ENCODE measurements at places on chromosomes 11 and 22. TPM values are rescaled to one million over a fixed set of nuclear protein-coding genes. Genes with fewer than 3 reads are reported as not detected.
A peak's percentile ranks its signal among the peaks of the same experiment; 100 is the strongest.

- DNase-seq = peak; percentile 90
Observed at GRCh38 chr11:65859095-65859811, 980 bp upstream of the MUS81 start.

BMAL1 gene
- 21.9 TPM for total RNA-seq

JHY gene
- 2.2 TPM for total RNA-seq

OR51B5 gene
- total RNA-seq = not detected

DNA sequence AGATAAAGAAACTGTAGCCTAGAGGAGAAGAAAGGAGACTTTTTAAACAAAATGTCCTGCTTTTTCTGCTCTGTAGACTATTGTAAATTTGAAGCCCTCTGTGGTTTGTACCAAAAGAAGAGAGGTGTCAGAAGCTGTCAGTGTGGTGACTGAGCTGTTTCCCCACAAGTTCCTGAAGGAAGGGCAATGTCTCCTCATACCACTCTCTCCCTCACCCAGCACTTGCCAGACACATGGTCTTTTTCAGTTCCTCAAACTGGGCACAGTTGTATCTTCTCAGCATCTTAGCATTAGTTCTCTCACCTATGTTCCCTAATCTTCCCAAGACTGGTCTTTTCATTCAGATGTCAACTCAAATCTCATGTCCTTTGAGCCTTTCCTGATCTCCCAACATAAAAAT, 4.3 kb downstream of the BCO2 start:
- DNase-seq = no peak

DNA sequence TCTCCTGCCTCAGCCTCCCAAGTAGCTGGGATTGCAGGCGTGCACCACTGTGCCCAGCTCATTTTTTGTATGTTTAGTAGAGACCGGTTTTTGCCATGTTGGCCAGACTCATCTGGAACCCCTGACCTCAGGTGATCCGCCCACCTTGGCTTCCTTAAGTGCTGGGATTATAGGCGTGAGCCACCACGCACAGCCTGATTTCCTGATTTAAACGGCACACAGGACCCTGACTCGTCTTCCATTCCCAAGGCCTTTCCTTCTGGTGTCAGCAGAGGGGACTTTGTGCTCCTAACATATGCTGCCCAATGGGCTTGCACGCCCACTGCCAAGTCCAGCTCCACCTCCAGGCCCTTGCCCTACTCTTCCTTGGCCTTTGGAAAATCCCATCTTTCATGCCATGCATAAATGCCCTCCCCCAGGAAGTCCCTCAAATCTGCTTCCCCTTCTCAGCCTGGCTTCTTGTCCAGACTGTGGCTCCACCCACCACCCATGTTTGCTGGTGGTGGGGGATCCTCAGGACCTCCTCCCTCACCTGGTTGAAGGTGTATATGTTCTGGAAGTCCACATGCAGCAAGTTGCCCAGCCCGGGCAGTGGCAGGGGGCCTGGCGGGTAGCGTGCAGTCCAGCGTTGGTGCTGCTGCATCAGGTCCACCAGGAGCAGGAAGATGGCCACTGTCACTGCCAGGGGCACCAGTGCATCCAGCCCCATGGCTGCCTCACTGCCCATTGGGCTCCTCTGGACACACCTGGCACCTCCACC, 23.9 kb upstream of the CYP2D6 start:
- DNase-seq = no peak

DNA sequence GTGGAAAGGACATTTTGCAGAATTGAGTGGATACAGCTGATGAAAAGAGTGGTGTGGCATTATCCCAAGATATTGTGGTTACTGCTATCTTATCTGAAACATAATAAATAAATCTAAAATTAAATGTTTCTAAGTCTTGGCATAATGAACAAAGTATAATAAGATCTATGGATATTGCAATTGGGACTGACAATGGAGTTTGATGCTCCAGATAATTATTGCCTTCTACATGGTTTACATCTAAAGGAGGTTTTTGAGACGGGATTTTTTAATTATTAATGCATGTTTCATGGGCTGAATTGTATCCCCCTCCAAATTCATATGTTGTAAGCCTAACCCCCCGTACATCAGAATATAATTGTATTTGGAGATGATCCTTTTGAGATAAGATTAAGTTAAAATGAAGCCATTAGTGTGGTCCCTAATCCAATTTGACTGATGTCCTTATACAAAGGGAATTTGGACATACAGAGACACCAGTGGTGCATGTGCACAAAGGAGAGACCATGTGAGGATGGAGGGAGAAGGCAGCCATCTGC, 198.5 kb downstream of the MSANTD4 start:
- no peak for DNase-seq

DNA sequence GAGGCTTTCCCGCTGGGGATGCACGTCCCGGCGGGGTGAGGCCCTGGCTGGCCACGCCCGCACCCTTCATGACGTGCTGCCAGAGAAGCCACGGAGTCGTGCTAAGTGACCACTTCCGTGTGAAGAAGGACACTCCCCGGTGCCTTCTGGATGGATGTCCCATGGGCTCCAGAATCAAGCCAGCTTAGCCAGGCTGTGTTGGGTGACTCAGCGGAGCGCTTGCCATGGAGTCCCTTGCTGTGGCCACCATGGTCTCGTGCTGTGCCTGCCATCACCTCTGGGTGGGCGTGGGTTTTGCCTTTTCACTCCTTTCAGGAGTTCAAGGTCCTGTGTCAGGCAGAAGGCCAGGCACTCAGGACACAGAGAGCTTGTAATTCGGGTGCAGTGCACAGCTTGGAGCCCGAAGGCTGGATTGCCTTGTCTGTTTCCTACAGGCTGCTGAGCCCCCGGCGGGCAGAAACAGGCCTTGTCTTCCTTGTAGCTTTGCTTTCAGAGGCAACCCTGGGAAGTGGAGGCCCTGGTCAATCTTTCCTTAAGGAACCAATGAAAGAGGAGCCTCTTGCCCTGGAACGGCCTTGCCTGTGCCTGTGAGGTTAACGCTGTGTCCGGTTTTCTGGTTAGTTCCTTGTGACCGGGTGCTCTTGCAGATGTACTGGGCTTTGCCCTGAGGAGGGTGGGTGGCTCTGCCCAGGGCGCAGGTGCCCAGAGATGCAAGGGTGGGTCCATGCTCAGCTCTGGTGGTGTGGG, 268.6 kb downstream of the TBC1D22A start:
- DNase-seq = no peak

CASP5 gene
- not detected for total RNA-seq

- DNase-seq = no peak
Observed at GRCh38 chr11:10021563-10021962, 272.5 kb downstream of the SBF2 start.

GRCh38 chr11:27234043-27234668, 128.9 kb downstream of the CCDC34 start:
- DNase-seq = peak; percentile 23

SCARF2 gene
- total RNA-seq = 0.12 TPM

- no peak for DNase-seq
Observed at GRCh38 chr11:118565051-118565450, 680 bp downstream of the IFT46 start.

MMP27 gene
- total RNA-seq = not detected

TBX1 gene
- not detected for total RNA-seq

MPPED2 gene
- total RNA-seq = 0.37 TPM

- DNase-seq = no peak
Observed at GRCh38 chr11:44338026-44338425, 28.1 kb upstream of the ALX4 start.

DNA sequence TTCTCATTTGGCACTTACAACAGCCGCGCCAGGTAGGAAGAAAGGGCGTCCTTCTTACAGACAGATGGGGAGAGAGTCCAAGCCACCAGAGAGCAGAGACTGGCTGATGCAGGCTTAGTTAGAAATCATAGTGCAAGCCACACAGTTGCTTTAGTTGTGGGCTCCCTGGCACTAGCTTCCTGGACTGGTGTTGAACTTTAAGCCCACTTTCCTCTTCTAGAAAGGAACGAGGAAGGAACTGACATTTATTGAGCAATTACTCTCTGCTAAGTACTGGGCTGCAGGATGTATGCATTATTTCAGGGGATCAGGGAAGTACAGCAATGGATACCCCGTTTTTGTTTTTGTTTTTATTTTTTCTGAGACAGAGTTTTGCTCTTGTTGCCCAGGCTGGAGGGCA, 3.0 kb downstream of the BACE1 start:
- no peak for DNase-seq

GRCh38 chr11:65434667-65435410, 12.2 kb downstream of the NEAT1 start:
- no peak for DNase-seq

LYVE1 gene
- total RNA-seq = not detected

RIC3 gene
- 44.3 TPM for total RNA-seq

DNA sequence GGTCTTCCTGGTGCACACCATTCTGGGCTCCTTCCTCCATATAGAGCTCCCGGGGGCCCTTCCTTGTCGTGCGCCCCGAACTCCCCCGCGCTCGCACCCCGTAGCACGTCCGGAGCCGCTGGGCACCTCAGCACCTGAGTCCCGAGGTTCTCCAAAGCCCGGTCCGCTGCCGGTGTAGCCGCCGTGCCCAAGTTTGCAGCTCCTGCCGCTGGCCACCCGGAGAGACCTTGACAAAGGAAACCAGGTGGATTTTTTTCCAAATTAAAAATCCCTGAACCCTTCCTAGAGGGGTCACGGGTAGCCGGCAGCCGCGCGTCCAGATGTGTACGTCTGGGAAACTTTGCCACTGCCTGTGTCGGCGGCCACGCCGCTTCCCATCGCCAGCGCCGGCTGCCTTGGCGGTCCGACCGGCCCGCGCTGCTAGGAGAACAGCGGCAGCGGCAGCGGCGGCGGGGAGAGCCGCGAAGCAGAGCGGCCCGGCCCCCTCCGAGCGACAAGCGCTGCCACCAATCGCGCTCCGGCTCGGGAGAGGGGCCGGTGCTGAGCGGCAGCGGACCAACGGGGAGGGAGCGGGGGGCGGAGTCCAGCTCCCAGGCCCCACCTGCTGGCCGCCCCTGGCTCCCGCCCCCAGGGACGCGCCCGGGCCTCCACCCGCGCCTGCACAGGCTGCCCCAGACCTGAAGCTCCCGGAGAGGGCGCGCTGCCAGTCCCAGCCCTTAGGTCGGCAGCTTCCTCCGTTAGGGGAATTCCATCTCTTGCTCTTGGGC, at the start of gene GALNT18:
Gene GALNT18, minus strand, starts transcription at position 433 of the 767 bp plus-strand sequence.
- peak; percentile 51 for DNase-seq

LIF gene
- total RNA-seq = 0.44 TPM

NPAS4 gene
- total RNA-seq = not detected

LPXN gene
- 284 TPM for total RNA-seq

- DNase-seq = no peak
Observed at GRCh38 chr22:30754971-30755758, 60.5 kb downstream of the OSBP2 start.

DNA sequence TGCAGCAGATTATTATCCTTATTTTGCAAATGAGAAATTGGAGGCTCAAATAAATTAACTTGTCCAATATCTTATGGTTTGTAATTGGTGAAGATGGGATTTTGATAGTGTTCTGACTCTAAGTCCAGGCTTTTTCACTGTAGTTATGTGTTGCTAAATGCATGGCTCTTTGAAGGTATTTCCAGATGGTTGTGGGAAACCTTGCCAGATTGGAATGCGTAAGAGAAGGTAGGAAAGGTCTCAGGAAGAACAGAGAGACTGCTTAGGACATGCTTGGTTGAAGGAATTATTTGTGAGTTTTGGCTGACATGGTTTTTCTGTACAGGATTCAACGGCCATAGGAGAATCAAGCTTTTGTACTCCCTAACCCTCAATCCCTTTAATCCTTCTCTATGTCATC, 108.6 kb downstream of the STIM1 start:
- no peak for DNase-seq

- DNase-seq = no peak
Observed at GRCh38 chr11:100940111-100940510, 189.5 kb downstream of the PGR start.

SAMM50 gene
- total RNA-seq = 49.6 TPM

DNA sequence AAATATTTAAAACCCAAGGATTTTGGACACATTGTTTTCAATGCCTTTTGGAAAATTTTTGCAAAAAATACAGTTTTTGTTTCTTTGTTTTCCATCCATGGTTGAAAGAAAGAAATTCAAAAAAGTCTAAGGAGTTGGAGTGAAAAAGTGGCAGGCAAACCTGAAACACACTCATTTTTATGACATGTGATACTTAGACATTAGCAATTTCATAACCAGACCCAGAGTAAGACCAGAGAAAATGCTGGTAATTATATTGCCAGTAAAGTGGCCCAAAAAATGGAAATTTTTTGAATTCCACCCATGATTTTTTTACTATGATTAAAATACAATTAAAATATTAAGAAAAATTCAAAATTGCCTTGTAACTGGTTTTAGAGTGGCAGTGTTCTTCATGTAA, 128.2 kb downstream of the SLC17A6 start:
- no peak for DNase-seq

TBC1D22A gene
- 73.0 TPM for total RNA-seq

DNA sequence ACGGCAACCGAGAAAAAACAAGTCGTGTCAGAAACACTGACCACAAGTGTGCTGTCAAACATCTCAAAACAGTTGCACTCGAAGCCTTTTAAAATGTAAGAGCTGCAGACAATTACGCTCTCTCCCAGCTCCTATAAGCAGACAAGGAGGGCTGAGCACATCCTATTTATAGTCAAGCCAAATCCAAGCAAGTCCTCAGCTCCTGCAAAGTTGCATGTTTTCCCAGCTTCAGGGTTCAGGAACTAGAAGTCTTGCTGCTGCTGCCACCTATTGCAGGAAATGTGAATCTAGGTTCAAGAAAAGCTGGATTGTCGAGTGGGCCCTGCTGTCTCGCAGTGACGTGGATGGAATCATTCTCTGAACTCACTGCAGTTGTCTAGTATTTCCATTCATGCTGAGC, 15.5 kb downstream of the EFCAB6 start:
- DNase-seq = no peak

GRCh38 chr11:13210424-13210823, 67.2 kb upstream of the BMAL1 start:
- no peak for DNase-seq

CCDC82 gene
- 33.8 TPM for total RNA-seq

- DNase-seq = no peak
Observed at GRCh38 chr11:108891909-108892511, 227.1 kb downstream of the DDX10 start.

DNA sequence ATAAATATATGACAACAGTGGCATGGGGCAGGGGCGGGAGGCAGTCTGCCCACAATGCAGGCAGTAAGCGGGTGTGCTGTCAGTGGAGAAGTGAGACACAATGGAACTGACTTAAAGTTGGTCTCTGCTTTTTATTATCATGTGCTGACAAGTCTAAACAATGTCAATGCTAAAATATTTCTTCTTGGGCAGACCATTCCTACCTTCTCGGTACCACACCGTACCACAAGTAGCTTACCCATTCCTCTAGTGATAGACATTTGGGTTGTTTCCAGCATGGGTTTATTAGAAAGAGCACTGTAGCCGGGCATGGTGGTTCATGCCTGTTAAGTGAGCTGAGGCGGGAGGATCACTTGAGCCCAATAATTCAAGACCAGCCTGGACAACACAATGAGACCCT, 2.6 kb upstream of the CHADL start:
- no peak for DNase-seq

DNA sequence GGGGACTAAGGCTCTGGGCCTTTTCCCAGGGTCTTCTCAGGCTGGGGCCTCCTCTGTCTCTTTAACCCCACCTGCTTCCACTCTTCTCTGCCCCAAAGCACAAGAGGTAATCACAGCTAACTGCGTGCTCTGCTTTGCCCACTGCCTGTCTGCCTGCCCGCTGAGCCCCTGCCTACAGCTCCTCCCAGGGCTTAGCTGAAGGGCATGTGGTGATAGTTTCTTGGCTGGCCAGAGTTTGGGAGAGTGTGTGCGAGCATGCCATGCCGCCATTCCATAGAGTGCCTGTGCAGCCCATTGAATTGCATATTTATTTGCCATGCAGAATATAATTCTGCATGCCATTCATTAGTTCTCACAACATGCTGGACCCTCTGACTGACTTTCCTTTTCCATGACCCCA, 32.5 kb downstream of the PHLDB1 start:
- DNase-seq = no peak

GRCh38 chr11:134657631-134658030, 245.6 kb upstream of the B3GAT1 start:
- no peak for DNase-seq
